NCI-H1417 treated with DMSO at 0.1 percent for 48 hours (cell line): ENCODE measurements at places on chromosomes 11 and 22.

- DNase-seq, result no peak
Observed at GRCh38 chr11:95768521-95768920, 21.1 kb downstream of the FAM76B start.

GRCh38 chr11:85279267-85279666 lies 347.9 kb downstream of the DLG2 start:
- DNase-seq, result no peak

- DNase-seq, result no peak
Observed at GRCh38 chr22:23225724-23226496, 45.6 kb downstream of the BCR start.

- DNase-seq, result no peak
Observed at GRCh38 chr22:38196791-38197419, 4.9 kb upstream of the MAFF start.

DNA sequence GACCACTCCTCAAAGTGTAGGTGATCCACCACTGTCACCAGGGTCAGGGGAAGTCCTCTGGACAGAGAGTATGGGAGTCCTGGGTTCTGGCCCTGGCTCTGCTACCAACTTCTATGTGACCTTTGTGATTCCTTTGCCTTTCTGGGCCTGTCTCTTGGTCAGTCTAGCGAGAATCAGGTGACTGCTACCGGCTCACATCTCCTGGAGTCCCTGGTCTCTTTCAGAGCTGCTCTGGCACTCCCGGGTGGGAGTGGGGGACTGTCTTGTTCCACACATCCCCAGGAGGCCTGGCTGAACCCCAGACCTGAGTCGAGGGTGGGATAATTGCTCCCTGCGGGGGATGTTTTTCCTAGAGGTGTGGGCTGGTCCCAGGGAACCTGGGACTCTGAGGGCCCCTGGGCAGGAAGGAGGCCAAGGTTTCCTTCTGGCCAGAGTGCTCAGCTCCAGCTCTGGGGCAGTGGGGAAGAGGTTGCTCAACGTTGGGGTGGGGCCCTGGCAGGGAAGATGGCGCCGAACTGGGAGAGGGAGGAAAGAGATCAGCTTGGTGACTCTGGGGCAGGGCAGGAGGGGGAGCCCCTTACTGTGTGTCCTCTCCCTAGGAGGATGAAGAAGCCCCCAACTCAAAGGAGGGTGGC lies 2.1 kb downstream of the SOX10 start:
- DNase-seq, result no peak
